Stimulated activated CD8-positive, alpha-beta memory T cell treated with anti-CD3 and anti-CD28 coated beads, Interleukin-7, amount 100 ng/mL, for 1 hour (primary cell): ENCODE measurements at places on chromosomes 2 and 18.

DNA sequence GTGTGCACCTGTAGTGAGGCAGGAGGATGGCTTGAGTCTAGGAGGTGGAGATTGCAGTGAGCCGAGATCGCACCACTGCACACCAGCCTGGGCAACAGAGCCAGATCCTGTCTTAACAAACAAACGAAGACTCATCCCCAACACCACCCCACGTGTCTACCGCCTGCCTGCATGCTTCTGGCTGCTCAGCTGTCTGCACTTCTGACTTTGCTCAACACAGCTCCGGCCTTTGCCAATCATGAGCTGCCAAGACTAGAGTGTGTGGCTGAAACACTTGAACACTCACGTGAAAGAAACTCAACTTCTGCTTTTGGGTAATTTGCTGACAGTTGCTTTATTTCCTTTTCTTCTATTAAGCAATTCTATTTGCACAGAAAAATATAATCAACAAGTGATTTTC, 32.1 kb upstream of the SP3 start:
- no peak for DNase-seq

- DNase-seq: no peak
Observed at GRCh38 chr2:159710601-159711180, 1.6 kb upstream of the MARCHF7 start.

GRCh38 chr2:56127010-56127409, 56.8 kb upstream of the CCDC85A start:
- no peak for DNase-seq

GRCh38 chr2:43020990-43021669, 205.3 kb downstream of the ZFP36L2 start:
- no peak for DNase-seq

GRCh38 chr18:7322817-7323485, 92.1 kb downstream of the LRRC30 start:
- no peak for DNase-seq

GRCh38 chr2:8574196-8575037, 107.4 kb upstream of the ID2 start:
- no peak for DNase-seq

- no peak for DNase-seq
Observed at GRCh38 chr2:33500177-33500576, 23.7 kb downstream of the RASGRP3 start.

- no peak for DNase-seq
Observed at GRCh38 chr2:88607416-88607815, 19.8 kb downstream of the EIF2AK3 start.

GRCh38 chr2:2102866-2103653, 228.0 kb downstream of the MYT1L start:
- no peak for DNase-seq

DNA sequence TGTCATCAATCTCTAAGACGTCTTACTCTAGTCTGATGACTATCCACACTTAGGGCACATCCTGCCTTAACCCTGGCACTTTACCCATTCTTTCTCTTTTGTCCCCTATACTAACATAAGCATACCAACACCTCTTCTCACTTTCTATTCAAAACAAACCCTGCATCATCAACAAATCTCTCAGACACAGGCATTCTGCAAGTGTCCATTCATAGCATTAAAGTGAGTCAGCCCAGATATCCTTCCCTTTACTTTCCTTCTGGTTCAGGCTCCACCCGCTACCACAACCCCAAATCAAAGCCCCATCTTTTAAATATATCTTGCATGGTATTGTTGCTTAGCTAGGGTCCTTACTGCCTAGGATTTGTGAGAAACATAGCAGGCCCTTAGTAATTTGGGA, 3.8 kb downstream of the GRB14 start:
- no peak for DNase-seq

- no peak for DNase-seq
Observed at GRCh38 chr2:105576440-105577241, 168.1 kb upstream of the NCK2 start.

DNA sequence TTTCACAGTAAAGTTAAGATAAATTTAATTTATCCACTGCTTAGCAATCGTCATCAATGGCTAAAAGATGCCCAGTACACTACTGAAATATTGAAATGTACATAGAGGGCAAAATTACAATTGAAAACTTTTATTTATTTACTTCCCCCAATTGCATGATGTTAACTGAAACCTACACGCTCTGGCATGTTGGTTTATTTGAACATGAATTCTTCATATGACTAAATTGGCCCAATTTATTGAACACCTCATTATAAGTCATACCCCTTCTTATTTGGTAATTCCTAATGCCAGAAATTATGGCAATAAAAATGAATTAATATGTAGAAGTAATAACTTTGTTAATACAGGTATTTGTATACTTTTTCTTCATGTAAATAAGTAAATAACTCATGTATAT, 183.0 kb upstream of the ZC3H15 start:
- no peak for DNase-seq

- no peak for DNase-seq
Observed at GRCh38 chr2:226860087-226860486, 24.2 kb downstream of the RHBDD1 start.

- no peak for DNase-seq
Observed at GRCh38 chr2:67840460-67841068, 222.2 kb downstream of the C1D start.

DNA sequence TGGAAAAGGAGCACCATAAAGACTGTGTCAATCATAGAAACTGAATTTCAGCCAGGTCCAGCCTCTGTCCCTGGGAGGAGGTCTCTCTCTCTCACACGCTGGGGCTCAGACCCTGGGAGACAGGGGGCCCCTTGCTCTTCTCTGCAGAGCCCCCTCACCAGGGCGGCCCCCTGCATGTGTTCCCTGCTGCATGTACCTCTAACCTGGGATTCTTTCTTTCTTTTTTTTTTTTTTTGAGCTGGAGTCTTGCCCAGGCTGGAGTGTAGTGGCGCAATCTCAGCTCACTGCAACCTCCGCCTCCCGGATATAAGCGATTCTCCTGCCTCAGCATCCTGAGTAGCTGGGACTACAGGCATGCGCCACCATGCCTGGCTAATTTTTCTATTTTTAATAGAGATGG, 46.5 kb downstream of the TPO start:
- DNase-seq: no peak

DNA sequence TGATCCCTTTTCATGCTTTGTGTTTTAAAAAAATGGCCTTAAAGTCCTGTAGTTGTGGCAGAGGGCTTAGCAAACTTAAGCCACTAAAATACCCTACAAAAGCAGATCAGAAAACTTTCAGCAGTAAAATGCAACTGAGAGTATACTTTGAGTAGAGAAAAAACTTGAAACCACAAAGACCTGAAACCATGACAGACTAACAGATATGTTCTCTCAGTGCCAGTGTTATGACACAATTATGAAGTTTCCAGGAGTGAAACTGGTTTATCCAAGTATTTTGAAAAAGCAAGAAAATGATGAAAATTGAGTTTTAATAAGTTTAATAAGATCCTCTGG, 74.5 kb downstream of the SPRED2 start:
- no peak for DNase-seq

- DNase-seq: no peak
Observed at GRCh38 chr18:32920796-32921787, 148.3 kb upstream of the KLHL14 start.

DNA sequence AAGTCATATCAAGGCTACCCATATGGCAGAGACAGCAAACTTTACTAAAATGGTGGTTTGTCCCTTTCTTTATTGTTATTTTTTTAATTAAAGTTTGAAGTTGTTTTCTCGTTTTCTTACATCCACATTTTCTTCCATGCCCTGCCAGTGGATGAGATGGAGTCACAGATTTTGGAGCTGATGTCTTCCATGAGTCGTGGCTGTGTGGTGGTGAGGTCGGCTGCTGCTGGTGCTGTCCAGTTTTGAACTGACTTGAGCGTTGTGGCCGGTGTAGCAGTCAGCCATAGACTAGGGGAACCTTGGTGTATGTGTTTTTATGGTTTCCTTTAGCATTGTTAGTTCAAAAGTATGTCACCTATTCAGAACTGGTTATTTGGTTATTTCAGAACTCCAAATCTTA, 182.8 kb downstream of the SH3RF3 start:
- no peak for DNase-seq

DNA sequence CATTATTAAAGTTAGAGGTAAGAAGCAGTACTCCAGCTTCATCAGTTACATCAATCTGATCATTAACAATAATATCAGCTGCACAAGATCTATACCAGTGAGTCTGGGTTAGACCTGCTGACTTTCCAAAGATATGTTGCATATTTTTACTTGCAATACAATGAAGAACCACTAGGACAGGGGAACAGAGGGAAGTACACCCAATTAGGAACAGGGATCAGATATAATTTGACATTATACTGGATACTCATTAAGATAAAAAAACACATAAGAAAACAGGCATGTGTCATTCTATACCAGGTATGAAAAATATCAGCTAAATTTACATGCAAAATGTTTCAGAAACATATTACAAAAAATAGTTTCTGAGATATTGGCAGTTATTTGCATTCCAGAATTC, 995.1 kb upstream of the DDX18 start:
- DNase-seq: no peak

DNA sequence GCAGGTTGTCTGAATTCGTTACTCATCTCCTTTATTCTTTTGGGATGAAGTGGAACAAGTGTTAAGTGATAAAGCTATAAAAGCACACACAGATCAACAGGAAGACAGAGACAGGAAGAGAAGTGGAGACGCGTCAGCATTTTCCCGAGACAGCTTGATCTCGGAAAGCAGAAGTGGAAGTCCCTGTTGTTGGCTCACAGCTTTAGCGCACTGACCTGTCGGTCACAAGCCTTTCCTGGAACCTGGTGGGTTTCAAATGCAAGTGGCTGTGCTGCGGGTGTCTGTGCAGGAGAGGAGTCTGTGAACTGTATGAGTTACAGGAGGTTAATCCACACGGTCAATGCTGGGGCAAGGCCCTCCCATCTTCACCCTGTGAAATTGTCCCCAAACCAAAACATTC, 116.6 kb upstream of the PELI1 start:
- DNase-seq: no peak

- peak; percentile 42 for DNase-seq
Observed at GRCh38 chr2:240556553-240557100, 1.2 kb downstream of the ANKMY1 start.

DNA sequence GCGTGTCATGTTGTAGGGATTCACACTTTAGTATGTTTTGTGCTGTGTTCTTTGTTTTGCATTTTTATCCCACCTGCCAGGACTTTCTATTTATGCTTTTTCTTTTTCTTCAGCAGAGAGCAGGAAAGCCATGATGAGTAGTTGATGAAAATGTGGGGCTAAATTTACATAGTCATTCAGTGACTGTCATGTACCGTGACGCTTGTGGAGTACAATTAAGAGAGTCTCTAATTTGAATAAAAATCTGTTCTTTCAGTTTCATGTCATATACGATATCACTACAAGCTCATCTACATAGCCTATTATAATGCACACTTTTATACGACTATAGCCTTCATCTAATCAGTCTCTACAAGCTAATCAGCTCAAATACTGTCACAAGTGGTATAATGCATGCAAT, 112.7 kb upstream of the SPATS2L start:
- DNase-seq: no peak

DNA sequence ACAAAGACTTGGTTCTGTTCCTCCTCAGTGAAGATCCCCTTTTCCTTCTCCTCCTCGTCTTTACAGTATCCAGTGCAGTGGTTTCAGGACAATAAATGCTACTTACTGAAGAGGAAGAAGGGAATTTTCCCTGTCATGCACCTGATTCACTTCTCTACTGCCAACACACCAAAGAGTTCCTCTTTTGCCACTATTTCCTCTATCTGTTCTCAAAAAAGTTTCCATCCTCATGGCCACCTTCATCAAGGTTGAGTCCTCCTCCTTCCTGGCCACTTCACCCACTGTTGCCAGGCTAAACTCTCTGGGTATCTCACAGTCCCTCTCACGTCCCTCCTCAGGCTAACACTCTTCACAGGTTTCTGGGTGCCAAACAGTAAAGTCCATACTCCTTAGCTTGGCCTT, 41.7 kb downstream of the PLEKHM3 start:
- DNase-seq: no peak

DNA sequence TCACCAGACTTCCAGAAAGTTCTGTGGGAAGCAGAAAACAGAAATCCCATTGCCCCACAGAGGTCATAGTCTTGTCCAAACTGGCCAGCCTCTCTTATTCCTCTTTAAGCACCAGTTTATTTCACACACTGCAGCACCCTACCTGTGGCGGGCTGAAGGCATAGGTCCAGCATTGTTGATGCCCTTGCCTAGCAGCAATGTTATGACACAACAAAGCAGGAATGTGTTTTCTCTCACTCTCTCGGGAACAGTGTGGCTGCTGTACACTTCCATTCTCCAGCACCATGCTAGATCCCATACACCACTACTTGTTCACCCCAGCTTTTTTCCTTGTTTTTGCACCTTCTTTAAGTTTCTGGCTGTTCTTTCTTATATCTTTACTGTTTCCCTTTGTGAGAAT, 181.6 kb downstream of the DNAH6 start:
- no peak for DNase-seq

DNA sequence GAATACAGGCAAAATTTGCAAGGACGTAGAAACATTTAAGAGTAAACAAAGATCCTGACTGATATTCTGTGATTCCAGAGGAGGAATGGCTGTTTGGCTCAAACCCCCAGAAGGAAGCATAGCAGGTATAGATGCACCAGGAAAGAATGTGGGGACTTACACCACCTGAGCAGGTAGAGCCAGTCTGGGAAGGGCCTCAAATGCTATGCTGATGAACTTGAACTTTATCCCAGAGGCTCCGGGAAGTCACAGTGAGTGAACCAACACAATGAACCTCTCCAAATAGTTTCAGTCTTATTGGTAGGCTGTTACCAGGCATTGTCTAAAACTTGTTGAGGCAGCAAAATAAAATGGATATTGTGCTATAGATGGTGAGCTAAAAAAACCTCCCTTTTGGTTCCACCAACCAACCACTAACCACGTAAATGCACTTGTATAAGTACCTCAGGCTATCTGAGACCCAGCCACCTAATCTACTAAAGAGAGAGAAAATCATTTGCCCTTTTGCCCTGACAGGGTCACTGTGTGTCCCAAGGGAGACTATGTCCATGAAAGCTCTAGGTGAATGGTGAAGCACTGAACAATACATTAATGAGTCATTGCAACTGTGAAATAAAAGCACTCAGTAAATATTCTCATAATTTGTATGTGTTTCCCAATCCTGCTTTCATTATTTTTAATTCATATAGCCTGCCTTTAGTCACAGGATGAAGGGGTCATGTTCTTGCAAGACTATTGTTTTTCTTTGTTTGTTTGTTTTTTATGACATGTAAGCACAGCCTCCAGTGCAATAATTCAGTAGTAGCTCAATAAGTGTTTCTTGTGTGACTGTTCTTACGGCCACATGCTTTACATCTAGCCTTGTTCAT, 911.6 kb downstream of the EPHA4 start:
- no peak for DNase-seq

DNA sequence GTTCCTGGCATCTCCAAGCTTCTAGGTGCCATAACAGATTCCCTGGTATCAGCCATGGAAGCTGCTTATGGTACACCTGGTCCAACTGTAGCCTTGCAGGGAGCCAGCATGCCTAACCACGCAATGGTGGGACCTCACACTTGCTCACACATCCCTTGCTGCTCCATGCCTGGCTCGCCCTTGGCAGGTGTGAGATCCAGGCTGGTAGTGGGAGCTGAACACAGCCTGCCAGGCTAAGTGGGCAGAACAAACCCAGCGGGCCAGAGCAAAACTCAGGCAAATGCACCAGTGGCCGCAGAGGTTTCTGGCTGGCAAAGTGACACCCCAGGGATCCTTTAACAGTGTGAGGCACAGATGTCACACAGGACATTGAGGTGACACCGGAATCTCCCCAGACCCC, 185.8 kb downstream of the NDUFA10 start:
- DNase-seq: no peak
